ENCODE measurements at places on chromosomes 12 and 14. TPM values are rescaled to one million over a fixed set of nuclear protein-coding genes. Genes with fewer than 3 reads are reported as not detected.

The ATXN7L3B gene
- 75.3 TPM for total RNA-seq

DNA sequence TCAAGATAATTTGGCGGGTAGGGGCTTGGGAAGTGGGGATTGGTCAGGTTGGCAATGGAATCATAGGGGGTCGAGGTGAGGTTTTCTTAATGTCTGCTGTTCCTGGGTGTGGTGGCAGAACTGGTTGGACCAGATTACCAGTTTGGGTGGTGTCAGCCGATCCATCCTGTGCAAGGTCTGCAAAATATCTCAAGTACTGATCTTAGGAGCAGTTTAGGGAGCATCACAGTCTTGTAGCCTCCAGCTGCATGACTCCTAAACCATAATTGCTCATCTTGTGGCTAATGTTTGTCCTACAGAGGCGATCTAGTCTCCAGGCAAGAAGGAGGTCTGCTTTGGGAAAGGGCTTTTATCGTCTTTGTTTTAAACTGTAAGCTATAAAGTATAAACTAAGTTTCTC, 868.4 kb downstream of the DIO2 start:
- no peaks in the 10 kb centered on the region for H3K27me3 ChIP-seq
- no peak overlapping the region for H3K4me3 ChIP-seq
- no peak for DNase-seq

GRCh38 chr12:100799770-100800169, 5.2 kb downstream of the ANO4 start:
- H3K27ac ChIP-seq: no peak overlapping the region
- no peaks in the 10 kb centered on the region for H3K36me3 ChIP-seq
- no peak overlapping the region for H3K4me3 ChIP-seq
- peaks cover 18% of the 10 kb centered on the region for H3K27me3 ChIP-seq

The TEX52 gene
- not detected for total RNA-seq

- no peak for DNase-seq
- no peak overlapping the region for H3K4me3 ChIP-seq
- H3K27me3 ChIP-seq: no peaks in the 10 kb centered on the region
- peaks cover 12% of the 10 kb centered on the region for H3K4me1 ChIP-seq
- no peak overlapping the region for H3K27ac ChIP-seq
Observed at GRCh38 chr14:85788470-85789233, 258.7 kb downstream of the FLRT2 start.

- no peak for DNase-seq
- peaks cover 27% of the 10 kb centered on the region for H3K4me1 ChIP-seq
- H3K27me3 ChIP-seq: peaks cover 45% of the 10 kb centered on the region
Observed at GRCh38 chr12:109618082-109618481, 44.5 kb downstream of the MVK start.

The CCER1 gene
- not detected for total RNA-seq

The ADAMTS20 gene
- 0.33 TPM for total RNA-seq

DNA sequence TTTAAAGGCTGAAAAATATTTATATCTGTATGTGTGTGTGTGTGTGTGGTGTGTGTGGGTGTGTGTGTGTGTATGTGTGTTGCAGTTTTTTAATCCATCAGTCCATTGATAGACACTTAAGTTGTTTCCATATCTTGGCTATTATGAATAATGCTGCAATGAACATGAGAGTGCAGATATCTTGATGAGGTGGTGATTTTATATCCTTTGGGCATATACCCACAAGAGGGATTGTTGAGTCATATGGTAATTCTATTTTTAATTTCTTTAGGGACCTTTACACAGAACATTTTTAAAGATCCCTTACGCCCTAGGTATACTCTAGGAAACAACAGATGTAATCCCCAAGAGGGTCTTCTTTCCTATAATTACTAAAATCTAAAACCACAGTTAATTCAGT, 154.5 kb upstream of the CLEC14A start:
- no peak for DNase-seq
- no peak overlapping the region for H3K27ac ChIP-seq
- no peaks in the 10 kb centered on the region for H3K36me3 ChIP-seq
- H3K27me3 ChIP-seq: no peaks in the 10 kb centered on the region
- no peaks in the 10 kb centered on the region for H3K4me1 ChIP-seq

DNA sequence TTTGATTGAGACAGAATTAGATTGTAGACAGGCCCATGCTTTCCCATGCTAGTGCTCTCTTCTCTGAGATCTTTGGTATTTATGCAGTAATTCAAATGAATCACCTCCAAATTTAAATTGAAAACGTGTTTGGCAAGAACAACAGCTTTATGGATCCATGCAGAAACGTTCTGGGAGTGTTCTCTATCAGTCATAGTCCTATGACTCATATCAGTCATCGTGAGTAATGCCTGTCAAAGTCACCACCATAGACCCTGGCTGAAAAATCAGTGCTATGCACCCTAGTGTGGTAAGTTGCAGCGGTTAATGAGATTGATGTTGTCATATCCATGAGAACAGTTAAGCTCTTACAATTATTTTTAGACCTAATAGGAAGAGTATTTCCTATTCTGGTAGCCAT, 90.1 kb upstream of the FOXG1 start:
- DNase-seq: no peak
- no peaks in the 10 kb centered on the region for H3K36me3 ChIP-seq
- H3K4me3 ChIP-seq: no peak overlapping the region
- H3K27ac ChIP-seq: no peak overlapping the region

DNA sequence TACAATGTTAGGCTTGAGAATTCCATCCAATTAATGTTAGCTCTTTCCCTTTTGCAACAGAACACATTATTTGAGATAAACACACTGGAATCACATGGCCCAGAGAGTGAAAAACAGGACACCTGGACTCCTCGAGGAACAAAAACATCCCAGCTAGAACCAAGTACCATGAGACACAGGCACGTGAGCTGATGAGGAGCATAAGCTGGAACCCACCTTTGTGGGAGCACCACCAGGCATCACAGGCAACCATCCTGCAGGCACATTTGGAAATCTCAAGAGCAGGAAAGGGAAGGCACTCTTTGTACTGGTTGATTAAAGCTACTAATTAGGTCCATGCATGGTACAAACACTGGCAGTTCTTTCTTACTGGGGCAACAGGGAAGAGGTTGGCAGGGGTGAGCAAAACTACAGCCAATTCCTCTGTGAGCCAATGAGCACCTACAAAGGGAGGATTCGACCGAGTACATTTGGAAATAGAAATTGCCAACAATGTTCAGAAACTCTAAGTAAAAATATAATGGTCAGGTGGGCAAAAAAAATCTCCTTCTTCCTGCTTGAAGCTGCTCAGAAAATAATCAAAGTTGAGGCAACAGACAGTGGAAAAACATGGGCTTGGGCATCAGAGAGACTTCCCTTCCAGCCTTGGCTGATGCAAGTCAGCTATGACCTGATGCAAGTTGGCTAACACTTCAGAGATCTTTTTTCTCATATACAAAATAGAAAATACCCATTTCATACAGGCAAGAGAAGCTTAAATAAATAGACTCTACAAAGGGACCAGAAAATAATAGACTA, 216.7 kb downstream of the NUAK1 start:
- peaks cover 1% of the 10 kb centered on the region for H3K4me1 ChIP-seq
- DNase-seq: no peak
- no peak overlapping the region for H3K4me3 ChIP-seq

The POTEM gene
- total RNA-seq: not detected

The BBOF1 gene
- 4.5 TPM for total RNA-seq

DNA sequence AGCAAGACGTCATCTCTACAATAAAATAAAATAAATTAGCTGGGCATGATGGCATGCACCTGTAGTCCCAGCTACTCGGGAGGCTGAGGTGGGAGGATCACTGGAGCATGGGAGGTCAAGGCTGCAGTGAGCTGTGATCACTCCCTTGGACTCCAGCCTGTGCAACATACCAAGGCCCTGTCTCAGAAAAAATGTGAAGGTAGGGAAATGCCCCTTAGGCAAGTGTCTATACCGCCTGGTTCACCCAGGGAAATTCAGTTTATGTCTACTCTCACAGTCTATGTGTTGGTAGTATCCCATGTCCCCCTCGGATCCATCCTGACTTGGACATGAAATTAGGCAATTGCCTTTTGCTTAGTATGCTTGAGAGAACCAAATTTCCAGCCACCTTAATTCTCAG, 88.4 kb upstream of the TMEM132C start:
- no peak overlapping the region for H3K4me3 ChIP-seq
- H3K4me1 ChIP-seq: no peaks in the 10 kb centered on the region
- no peak overlapping the region for H3K27ac ChIP-seq
- no peaks in the 10 kb centered on the region for H3K36me3 ChIP-seq
- no peak for DNase-seq

The LRP1 gene
- total RNA-seq: 95.7 TPM

The GARIN6 gene
- not detected for total RNA-seq

The PZP gene
- total RNA-seq: 0.24 TPM

The SERPINA10 gene
- total RNA-seq: 2.6 TPM

The OR6C76 gene
- not detected for total RNA-seq

GRCh38 chr14:102471921-102472790, 37.4 kb downstream of the ANKRD9 start:
- no peak for DNase-seq
- H3K4me1 ChIP-seq: peaks cover 14% of the 10 kb centered on the region
- H3K4me3 ChIP-seq: no peak overlapping the region
- no peak overlapping the region for H3K27ac ChIP-seq
- H3K36me3 ChIP-seq: peaks cover 29% of the 10 kb centered on the region

- H3K36me3 ChIP-seq: no peaks in the 10 kb centered on the region
- H3K4me1 ChIP-seq: peaks cover 7% of the 10 kb centered on the region
- DNase-seq: no peak
- no peak overlapping the region for H3K4me3 ChIP-seq
Observed at GRCh38 chr12:59678759-59679411, 83.1 kb downstream of the SLC16A7 start.

- DNase-seq: no peak
- H3K4me3 ChIP-seq: no peak overlapping the region
- peaks cover 6% of the 10 kb centered on the region for H3K4me1 ChIP-seq
- H3K27me3 ChIP-seq: peaks cover 3% of the 10 kb centered on the region
- H3K27ac ChIP-seq: no peak overlapping the region
Observed at GRCh38 chr14:90453401-90453951, 56.6 kb downstream of the CALM1 start.

The CYP27B1 gene
- 2.0 TPM for total RNA-seq

The LRFN5 gene
- total RNA-seq: 0.46 TPM

The EIF2B2 gene
- total RNA-seq: 36.7 TPM

The KRT8 gene
- total RNA-seq: 1,246 TPM

DNA sequence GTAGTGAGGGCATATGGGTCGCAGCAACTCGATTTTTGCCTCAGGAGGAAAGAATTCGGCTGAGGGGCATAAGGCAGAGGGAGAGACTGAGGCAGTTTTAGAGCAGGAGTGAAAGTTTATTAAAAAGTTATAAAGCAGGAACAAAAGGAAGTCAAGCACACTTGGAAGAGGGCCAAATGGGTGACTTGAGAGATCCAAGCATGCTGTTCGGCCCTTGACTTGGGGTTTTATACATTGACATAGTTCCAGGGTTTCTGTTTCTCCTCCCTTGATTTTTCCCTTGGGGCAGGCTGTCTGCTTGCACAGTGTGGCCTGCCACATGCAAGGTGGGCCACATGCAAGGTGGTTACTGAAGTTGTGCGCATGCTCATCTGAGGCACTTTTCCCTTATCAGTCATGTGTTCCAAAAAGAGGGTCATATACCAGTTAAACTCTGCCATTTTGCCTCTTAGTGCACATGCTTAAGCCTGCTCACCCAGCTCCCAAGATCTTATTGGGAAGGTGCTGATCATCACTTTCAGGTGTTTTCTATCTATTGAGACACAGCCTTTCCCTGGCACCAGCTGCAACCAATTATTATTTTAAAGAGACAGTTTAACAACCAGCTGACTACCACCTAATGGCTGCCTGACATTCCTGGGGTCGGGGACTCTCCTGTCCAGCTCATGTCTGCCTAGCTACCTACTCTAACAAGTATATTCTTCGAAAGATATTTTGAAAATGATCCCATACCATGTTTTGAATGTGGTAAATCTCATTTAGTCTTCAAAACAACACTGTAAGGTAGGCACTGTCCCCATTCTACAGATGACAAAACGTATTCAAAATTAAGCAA, 19.9 kb downstream of the PTGER2 start:
- H3K27me3 ChIP-seq: no peaks in the 10 kb centered on the region
- no peak overlapping the region for H3K4me3 ChIP-seq
- H3K36me3 ChIP-seq: no peaks in the 10 kb centered on the region
- H3K4me1 ChIP-seq: peaks cover 4% of the 10 kb centered on the region
- no peak overlapping the region for H3K27ac ChIP-seq

The OR4E2 gene
- not detected for total RNA-seq

- no peak overlapping the region for H3K4me3 ChIP-seq
- no peaks in the 10 kb centered on the region for H3K27me3 ChIP-seq
- no peaks in the 10 kb centered on the region for H3K4me1 ChIP-seq
Observed at GRCh38 chr12:87283111-87283510, 746.1 kb downstream of the C12orf50 start.

The SMCO3 gene
- not detected for total RNA-seq

GRCh38 chr14:71438684-71439083, 493.5 kb upstream of the RGS6 start:
- no peak overlapping the region for H3K4me3 ChIP-seq
- H3K4me1 ChIP-seq: peaks cover 10% of the 10 kb centered on the region
- no peak overlapping the region for H3K27ac ChIP-seq
- no peak for DNase-seq

GRCh38 chr14:91135039-91135438, 21.2 kb downstream of the DGLUCY start:
- peak overlapping the region; percentile 64 for H3K27ac ChIP-seq
- no peak for DNase-seq
- H3K27me3 ChIP-seq: no peaks in the 10 kb centered on the region
- peaks cover 2% of the 10 kb centered on the region for H3K4me1 ChIP-seq
- H3K4me3 ChIP-seq: no peak overlapping the region

- no peak for DNase-seq
- H3K27ac ChIP-seq: peak overlapping the region; percentile 77
- no peaks in the 10 kb centered on the region for H3K36me3 ChIP-seq
Observed at GRCh38 chr12:104138797-104139152, 765 bp upstream of the NFYB start.

All from progenitor cell of endocrine pancreas (in vitro differentiated cells).